ENCODE measurements at places on chromosomes 5 and 9.
A peak's percentile ranks its signal among the peaks of the same experiment; 100 is the strongest.

DNA sequence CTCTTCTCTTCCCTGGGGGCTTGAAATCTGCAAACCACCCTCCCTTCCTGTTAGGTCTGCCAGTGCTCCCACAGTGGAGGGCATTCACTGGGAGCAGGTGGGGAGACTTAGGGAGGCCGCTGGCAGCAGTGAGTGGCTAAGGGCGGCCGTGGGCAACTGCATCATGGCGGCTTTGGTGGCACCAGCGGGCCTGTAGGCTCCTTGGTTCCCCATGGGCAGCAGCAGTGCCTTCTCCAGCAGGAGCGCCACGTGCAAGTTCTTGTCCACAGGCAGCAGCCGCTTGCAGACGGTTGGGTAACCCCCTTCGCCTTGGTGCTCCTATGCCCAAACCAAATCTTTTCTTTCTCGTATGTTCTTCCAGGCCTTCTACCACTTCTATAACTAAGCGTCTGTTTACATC lies 158.2 kb downstream of the SREK1 start:
- DNase-seq: no peak

GRCh38 chr5:95445995-95446394 lies 54.8 kb downstream of the FAM81B start:
- no peak for DNase-seq

DNA sequence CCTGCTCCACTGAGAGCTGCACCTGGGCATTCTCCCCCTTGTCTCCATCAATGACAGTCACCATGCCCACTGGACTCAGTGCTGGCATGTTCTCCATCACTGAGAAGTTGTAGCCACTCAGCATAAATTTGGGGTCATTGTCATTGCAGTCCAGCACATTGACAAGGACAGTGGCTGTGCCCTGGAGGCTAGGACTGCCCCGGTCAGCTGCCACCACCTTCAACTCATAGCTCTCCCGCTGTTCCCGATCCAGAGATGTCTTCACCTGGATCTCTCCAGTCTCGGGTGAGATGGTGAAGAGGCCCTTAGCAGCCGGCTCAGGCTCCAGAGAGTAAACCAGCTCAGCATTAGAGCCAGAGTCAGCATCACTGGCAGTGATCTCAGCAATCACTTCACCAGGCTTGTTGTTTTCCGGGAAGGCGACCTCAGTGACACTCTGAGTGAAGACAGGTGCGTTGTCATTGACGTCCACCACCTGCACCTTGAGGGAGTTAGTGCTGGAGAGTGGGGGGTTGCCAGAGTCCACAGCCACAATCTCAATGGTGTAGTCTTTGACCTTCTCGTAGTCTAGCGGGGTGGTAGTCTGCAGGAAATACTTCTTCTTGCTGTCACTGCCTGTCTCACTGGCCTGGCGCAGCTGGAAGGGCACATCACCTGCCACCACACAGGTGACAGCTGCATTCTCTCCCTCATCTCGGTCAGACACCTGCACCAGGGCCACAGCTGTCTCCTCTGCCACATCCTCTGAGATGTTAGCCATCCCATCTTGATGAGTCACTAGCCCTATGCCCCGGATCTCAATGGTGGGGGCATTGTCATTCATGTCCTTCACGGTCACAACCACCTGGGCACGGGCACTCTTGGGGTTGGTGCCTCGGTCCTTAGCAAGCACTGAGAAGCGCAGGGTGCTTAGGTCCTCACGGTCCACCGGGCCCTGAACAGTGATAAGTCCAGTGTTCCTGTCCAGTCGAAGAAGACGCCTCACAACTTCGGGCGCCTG lies 13.5 kb downstream of the PCDH1 start:
- DNase-seq: no peak

- DNase-seq: no peak
Observed at GRCh38 chr5:160921-161802, 30.1 kb upstream of the LRRC14B start.

DNA sequence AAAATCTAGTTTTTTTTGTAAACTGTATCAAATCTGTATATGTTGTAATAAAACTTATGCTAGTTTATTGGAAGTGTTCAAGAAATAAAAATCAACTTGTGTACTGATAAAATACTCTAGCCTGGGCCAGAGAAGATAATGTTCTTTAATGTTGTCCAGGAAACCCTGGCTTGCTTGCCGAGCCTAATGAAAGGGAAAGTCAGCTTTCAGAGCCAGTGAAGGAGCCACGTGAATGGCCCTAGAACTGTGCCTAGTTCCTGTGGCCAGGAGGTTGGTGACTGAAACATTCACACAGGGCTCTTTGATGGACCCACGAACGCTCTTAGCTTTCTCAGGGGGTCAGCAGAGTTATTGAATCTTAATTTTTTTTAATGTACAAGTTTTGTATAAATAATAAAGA lies 24.3 kb downstream of the HMGCR start:
- DNase-seq: no peak

DNA sequence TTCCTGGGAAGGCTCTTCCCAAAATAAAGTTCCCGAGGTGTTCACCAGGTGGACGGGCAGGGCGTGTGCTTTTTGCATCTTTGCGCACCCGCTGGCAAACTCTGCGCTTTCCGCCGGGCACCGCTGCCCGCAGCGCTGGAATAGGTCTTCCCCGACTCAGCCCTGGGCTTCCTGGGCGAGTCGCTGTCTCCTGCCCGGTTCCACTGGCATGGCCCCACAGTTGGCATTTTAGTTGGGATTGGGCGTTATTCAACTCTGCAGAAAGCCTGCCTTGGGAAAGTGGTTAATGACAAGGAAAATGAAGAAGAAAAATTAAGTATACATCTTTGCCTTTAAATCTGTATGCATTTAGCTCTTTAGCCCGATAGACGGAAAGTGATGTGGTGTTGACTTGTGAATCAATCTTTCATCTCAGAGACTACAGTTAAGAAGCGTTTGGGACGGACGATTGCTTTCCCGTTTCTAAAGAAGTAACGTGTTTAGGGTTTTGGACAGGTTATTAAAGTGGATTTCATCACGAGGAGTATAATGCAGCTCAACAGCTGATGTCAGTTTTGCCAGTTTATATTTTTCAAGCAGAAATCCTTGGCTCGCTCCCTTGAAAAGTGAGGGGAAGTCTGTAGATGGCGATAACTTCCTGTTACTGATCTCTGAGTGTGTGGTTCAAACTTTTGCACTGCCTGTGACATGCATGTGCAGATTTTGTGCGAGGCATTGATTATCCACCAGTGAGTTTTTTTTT lies 946 bp downstream of the ADCY2 start:
- no peak for DNase-seq

- DNase-seq: no peak
Observed at GRCh38 chr5:105982526-105982925, 1688.2 kb downstream of the EFNA5 start.

- DNase-seq: peak; percentile 21
Observed at GRCh38 chr9:4674783-4675182, 4.6 kb upstream of the CDC37L1 start.

- DNase-seq: no peak
Observed at GRCh38 chr9:38160613-38161215, 91.7 kb upstream of the SHB start.

DNA sequence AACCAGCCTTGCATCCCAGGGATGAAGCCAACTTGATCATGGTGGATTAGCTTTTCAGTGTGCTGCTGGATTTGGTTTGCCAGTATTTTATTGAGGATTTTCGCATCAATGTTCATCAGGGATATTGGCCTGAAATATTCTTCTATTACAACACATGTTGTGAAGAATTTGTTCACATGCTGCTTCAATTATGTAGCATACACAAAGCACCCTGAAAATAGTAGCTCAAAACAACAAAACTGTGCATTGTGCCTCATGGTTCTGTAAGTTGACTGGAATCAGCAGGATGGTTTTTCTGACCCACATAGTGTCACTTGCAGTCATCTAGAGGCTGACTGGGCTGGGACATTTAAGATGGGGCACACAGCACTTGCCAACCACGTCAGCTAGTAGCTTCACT lies 193.9 kb downstream of the SYK start:
- no peak for DNase-seq

DNA sequence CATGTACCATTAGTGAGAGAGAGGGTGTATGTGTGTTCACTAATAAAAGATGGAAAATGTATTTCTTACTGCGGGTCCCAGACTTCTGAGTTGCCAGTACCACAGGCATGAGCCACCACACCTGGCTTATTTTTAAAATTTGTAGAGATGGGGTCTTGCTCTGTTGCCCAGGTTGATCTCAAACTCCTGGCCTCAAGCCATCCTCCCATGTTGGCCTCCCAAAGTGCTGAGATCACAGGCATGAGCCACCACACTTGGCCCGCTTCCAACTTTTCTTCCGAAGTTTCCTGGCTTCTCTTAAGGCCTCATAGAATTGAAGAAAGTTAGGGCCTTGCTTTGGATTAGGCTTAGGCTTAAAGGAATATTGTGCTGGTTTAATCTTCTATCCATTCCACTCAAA lies 40.4 kb upstream of the F2RL2 start:
- no peak for DNase-seq

DNA sequence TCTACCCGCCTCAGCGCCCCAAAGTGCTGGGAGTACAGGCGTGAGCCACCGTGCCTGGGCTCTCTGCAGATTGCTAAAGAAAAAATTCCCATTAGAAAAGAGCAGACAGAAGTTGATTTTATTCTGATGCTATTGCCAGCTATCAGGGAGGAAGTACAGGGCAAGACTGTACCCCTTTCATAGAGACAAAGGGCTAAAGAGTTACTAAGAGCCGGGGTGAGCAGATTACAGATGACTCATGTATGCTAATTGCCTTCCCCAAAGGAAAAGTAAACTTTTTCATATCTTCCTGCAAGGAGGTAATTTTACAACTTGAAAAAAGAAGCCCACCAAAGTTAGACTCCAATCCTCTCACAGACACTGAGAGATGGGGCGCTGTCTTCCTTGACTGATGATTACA lies 42.3 kb upstream of the MCTP1 start:
- DNase-seq: no peak

GRCh38 chr9:89882930-89883361 lies 278.1 kb downstream of the GADD45G start:
- no peak for DNase-seq

- no peak for DNase-seq
Observed at GRCh38 chr9:71602652-71603051, 165.7 kb downstream of the CEMIP2 start.

DNA sequence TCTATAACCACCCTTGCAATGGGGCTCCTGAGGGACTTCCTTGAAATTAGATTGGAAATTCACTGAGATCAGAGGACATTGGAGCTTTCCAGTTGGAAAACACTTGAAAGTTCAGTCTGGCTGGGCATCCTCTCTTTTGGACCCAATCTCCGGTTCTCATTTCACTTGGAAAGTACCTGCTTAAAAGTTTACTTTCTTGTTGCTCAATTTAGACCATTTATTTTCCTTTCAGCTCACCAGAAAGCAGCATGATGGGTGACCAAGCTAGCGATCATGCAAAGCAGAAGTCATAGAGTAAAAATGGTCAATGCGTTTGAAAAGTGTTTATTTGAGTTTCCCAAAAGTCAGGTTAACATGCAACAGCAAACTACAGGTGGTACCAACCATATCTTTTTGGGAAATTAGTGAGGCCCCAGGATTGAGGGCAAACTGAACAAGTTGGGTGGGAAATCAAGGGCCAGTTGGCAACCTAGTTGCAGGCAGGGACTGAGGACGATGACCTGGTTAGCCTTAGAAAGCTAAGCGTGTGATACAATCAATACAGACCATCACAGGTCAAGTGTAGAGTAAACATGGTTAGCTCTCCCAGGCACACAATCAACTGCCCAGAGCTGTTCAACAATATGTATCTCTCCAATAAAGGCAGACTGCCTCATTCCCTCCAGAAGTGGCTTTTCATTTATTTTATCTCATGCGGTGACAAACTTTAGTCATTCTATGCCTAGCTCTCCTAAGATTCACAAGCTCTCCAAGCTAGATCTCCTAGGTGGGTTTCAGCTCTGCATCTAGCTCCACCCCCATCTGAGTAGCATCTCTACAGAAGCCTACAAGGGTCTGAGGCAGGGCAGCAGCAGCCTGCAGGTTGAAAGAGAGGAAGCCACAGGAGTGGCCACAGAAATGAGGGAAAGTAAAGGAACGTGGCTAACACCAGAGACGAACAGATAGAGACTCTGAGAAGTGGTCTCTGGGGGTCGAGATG lies 136.9 kb downstream of the UGCG start:
- DNase-seq: no peak

DNA sequence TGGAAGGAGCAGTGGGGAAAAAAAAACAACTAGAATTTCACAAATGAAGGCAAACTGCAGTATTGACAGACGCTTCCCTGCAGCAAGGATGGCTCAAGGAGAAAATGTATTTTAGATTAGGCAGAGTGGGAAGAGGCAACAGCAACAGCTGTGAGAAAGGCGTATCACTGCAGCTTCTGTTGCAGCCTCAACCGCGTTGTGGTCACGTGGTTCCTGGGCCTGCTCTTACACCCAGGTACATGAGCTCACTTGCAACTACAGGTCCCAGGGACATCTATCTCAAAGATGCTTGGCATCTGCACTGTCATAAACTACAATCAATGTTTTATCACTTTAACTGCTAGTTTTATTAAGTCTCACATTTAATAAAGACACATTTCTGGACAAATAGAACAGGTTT lies 36.0 kb upstream of the GOLM1 start:
- DNase-seq: no peak

- no peak for DNase-seq
Observed at GRCh38 chr5:125837866-125838265, 585.3 kb upstream of the GRAMD2B start.

- DNase-seq: no peak
Observed at GRCh38 chr9:113223963-113224362, 2.6 kb downstream of the SLC31A1 start.

GRCh38 chr9:105050296-105050695 lies 122.3 kb upstream of the ABCA1 start:
- no peak for DNase-seq

DNA sequence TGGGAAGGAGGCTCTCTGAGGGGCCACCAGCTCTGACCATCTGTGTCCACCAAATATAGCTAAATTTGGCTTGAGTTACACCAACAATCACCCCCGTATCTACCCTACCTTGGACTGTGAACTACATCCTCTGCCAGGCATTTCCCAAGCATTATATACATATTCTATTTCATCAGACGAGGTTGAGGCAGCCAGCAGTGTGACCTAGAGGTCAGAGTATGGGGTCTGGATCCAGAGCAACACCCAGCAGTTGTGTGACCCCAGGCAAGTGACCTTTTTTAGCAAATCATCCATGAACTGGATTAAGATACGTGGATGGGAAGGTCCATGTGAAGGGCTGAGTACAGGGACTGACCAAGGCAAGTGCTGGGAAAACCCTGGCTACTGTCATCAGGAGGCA lies 180.6 kb downstream of the HSPA4 start:
- DNase-seq: no peak

GRCh38 chr5:92944903-92945604 lies 636.0 kb downstream of the NR2F1-AS1 start:
- DNase-seq: peak; percentile 43

DNA sequence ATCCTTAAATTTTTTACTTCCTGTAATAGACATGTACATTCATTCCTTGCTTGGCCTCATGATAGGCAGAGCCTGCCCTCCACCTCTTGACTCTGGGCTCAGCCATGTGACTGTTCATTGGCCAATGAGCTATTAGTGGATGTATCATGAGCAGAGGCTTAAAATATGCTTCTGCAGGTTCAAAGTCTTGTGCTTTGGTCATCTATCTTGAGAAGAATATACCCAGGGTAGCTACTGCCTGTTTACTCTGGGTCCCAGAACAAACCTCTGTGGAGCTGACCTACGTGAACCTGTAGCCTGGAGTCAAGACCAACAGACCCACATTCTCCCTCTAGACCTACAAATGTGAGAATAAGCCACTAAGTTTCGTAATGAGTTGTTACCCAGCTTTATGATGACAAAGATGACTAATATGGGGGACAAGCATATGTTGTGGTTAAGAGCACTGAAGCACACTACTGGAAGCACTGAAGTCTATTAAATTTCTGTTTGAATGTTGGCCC lies 244.4 kb downstream of the MAST4 start:
- DNase-seq: no peak
